Cardiac muscle cell (in vitro differentiated cells and primary cell): ENCODE measurements at places on chromosomes 16 and 17.
A peak's percentile ranks its signal among the peaks of the same experiment; 100 is the strongest.

GRCh38 chr17:37713624-37714023 lies 31.2 kb downstream of the HNF1B start:
- DNase-seq: no peak

GRCh38 chr17:29622337-29623282 lies at the start of gene CORO6:
Gene CORO6, minus strand, starts transcription at chr17:29622912. Its CDS starts 1,491 bp downstream, at chr17:29621421.
- peak; percentile 92 for DNase-seq

DNA sequence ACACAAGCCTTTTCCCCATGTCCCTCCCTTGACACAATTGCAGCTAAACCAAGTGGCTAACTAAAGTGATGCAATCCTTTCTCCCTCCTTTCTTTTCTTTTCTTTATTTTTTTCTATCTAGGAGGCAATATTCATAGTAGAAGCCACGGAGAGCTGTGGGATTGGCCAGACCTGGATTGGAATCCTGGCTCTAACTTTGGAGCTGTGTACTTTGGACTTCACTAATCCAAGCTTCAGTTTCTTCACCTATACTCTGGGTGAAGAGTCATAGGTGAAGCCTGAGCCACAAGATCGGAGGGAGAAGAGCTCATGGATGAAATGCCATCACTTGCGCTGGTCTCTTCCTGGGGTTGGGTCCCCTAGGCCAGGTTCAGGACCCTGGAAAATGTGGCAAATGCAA lies 177.2 kb downstream of the IRX5 start:
- no peak for DNase-seq

GRCh38 chr16:57472665-57473060 lies 10.2 kb downstream of the POLR2C start:
- peak; percentile 6 for DNase-seq

GRCh38 chr17:4507361-4508111 lies 8.9 kb downstream of the SPNS2 start:
- no peak for DNase-seq

GRCh38 chr17:58334661-58335060 lies 6.1 kb upstream of the TSPOAP1 start:
- no peak for DNase-seq

GRCh38 chr17:55312852-55313251 lies 48.1 kb downstream of the HLF start:
- no peak for DNase-seq

- DNase-seq: peak; percentile 80
These were observed 18.4 kb downstream of the CYB5D2 start for GRCh38 chr17:4161192-4161966.

- no peak for DNase-seq
These were observed 50.4 kb upstream of the HS3ST2 start for GRCh38 chr16:22763437-22764080.

DNA sequence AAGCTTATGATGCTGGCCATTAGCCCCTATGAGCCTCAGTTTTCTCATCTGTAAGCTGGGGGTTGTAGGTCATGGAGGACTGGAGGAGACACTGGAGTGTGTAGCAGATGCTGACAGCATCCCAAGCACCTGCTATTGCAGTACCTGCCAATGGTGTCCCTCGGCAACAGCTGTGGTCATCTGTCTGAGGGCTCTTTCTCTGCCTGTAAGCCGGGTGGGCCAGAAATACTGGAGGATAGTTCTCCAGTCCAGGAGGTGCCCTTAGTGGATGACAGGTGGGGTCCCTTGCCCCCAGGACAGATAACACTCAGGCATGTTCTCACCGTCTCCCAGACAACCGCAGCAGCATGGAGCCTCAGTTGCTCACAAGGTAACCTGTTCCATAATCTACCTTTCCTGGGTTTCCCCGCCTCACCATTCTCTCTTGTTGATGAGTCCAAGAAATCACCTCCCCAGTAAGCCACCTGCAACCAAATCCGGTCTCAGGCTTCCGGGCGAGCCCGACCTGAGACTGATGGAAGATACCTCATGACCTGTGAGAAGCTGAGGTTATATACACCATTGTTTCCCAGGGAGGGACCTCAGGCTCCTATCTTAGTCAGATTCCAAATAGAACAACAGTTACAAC lies 23.8 kb downstream of the NLRP1 start:
- DNase-seq: no peak

- no peak for DNase-seq
These were observed 1.6 kb downstream of the CA10 start for GRCh38 chr17:52156576-52157570.

- no peak for DNase-seq
These were observed 210.3 kb downstream of the NTN1 start for GRCh38 chr17:9231449-9232154.

- peak; percentile 63 for DNase-seq
These were observed 1.4 kb downstream of the SOX9 start for GRCh38 chr17:72122010-72122764.

GRCh38 chr17:70353408-70354092 lies 184.2 kb downstream of the KCNJ2 start:
- no peak for DNase-seq

GRCh38 chr17:80942423-80943345 lies 49.0 kb upstream of the CHMP6 start:
- DNase-seq: peak; percentile 94

DNA sequence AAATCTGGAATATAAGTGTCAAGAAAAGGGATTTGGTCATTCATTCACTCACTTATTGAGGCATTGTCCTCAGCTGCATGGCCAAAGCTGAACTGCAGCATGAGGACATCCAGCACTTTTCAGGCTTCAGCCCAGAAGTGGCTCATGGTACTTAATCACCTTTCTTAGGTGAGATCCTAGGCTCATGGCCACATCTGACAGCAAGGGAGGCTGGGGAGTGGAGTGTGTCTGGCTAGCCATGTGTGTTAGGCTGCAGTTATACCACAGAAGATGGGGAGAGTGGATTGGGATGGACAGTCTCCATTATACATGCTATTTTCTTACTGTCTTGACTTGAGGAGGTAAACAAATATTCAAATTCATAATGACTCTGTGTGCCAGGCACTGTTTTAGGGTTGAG lies 68.8 kb downstream of the SHISA6 start:
- no peak for DNase-seq

DNA sequence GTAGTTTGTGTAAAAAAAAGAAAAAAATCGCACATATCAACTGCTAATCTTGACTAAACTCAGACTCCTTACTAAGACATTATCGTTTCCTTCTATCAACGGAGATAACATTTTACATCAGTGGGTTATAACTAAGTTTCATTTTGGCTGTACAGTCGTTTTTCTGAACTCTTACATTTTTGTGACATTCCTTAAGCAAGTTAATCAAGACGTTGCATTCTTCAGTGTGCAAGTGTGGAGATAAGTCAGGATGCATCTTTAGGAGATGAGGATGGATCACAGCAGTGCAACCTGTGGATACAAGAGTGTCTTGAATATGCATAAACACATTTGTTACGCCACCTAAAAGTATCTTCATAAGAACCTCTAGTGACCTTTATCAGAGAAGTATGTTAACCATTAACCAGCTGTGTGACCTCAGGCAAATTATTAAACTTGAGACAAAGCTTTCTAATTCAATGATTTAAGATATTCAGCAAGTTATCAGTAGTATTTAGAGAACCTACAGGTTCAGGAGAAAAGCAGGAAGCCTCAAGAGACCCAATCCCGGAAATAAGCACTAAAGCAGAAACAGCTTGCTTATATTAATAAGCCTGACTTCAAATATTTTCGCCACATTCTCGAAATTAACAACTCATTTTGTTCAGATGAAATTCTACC lies 9.4 kb downstream of the CMC2 start:
- peak; percentile 45 for DNase-seq

DNA sequence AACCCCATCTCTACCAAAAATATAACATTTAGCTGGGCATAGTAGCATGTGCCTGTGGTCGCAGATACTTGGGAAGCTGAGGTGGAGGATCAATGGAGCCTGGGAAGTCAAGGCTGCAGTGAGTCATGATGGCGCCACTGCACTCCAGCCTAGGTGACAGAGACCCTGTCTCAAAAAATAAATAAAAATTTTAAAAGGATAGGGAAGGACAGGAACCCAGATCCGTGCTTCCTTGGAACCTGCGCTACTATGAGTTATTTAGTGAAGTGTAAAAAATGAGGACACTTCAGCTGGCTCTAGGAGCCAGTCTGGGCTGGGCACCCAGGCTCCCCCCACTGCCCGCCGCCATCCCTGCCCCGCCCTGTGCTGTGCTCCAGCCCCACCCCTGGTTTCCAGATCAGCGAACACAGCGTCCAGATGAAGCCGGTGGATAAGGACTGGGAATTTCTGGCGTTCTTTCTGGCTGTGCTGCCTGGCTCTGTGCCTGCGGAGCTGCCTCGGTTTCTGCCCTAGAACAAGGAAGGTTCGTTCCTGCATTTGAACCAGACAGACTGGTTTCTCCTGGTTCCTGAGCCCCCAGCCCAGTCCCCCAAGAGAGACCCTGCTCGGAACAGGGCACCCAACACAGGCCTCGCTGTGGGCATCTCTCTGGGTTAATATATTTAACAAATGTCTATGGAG lies 18.5 kb downstream of the PLLP start:
- DNase-seq: peak; percentile 64

DNA sequence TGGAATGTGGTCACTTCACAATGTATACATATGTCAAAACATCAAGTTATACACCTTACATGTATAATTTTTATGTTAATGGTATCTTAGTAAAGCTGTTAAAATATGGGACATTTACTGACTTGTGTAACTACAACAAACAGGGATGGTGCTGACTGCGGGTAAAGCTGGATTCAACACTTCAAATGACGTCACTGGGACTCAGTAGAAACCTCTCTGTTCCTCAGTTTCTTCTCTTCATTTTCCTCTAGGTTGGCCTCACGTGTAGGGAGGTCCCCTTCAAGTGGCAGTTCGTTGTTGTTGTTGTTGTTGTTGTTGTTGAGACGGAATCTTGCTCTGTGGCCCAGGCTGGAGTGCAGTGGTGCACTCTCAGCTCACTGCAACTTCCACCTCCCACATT lies 182.9 kb downstream of the RBFOX1 start:
- DNase-seq: no peak

DNA sequence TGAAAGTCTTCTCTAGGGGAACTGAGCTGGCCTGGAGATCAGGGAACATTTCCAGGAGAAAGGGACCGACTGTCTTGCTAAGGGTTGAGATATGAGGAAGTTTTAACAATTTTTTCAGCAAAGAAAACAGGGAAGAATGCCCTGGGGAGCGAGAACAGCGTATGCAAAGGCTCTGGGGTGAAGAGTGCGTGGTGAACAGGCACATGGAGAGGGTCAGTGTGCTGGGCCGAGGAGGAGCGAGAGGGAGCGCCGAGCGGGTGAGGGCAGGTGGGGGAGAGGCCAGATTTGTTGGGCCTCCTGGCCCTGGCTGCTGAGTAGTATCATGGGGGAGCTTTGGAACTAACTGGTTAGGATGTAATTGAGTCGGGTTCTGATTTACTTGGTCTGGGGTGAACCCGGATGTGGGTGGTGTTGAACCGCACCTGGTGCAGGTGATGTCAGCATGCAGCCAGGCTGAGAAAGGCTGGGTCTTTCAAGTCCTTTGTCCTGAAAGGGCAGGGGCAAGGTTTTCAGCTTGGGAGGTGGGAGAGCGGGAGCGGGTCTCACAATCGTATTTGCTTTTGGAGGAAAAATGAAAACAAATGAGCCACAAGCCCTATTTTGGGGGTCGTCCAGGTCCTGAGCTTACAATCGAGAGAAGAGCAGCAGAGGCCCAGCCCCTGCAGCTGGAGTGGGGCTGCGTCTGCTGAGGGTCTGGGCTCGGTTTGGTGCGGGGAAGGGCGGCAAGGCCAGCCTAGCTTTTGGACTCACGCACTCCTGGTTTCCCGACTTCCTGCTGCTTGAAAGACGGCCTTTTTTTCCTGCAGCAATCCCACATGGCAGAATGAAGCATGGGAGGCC lies 11.1 kb upstream of the WFDC1 start:
- no peak for DNase-seq

GRCh38 chr17:48148029-48148770 lies 40.6 kb downstream of the SNX11 start:
- no peak for DNase-seq

- no peak for DNase-seq
These were observed 22.6 kb downstream of the ADCY9 start for GRCh38 chr16:4093495-4094126.

GRCh38 chr16:56481468-56482122 lies 30.2 kb downstream of the OGFOD1 start:
- DNase-seq: no peak

- no peak for DNase-seq
These were observed 90.9 kb upstream of the CORO6 start for GRCh38 chr17:29713626-29714025.

- DNase-seq: no peak
These were observed 20.5 kb upstream of the TBX4 start for GRCh38 chr17:61431594-61432311.

DNA sequence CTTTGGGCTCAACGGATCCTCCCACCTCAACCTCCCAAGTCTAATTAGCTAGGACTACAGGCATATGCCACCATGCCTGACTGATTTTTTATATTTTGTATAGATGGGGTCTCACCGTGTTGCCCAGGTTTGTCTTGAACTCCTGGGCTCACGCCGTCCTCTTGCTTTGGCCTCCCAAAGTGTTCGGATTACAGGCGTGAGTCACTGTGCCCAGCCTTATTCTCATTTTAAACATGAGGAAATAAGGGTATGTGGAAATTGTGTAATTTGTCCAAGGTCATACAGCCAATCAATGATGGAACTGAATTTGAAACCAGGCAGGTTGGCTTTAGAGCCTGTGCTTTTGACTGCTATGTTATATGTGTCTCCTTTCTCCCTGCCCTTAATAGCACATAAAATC lies 27.4 kb upstream of the AQP8 start:
- DNase-seq: no peak

DNA sequence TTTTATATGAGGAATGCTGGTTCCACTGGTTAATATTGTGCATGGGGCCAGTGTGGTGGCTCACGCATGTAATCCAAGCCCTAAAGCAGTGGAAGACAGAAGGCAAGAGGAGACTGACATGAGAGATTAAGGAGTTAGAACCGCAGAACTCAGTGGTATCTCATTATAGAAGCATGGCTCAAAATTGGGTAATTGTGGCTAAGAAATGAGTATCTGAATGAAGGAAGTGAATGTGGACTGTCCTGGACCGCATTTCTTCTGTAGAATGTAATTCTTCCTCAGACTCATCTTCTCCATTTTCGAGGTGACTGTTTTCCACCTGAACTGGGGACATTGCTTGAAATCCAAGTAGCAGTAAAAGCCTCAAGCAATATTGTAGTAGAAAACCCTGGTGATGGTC lies 42.6 kb upstream of the CDR2 start:
- no peak for DNase-seq

DNA sequence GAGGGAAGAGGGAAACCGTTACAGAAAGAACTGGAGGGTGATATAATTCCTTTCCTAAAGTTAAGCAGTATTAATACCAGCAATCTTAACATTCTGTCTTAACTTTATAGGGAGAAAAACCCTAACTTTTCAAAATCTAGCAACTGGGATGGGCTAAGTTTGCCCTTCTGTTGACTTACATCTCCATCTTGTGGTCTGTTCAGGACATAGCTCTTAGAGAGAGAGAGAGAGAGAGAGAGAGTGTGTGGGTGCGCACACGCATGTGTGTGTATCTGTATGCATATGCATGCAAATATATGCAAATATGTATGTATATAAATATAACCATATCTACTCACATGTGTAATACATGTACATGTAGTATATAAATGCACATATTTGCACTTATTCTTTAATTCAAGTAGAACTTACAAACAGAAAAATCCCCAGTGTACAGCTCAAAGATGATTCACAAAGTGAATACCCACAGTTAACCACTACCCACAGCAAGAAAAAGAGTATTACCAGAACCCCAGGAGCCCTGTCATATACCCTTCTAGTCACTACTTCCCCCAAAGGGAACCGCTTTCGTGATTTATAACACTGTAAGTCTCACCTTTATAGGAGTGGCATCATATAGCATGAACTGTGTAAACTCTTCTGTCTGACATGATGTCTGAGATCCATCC lies 46.5 kb downstream of the STX8 start:
- DNase-seq: no peak

- DNase-seq: peak; percentile 22
These were observed at the start of gene KIF19 for GRCh38 chr17:74325743-74326379. Gene KIF19, plus strand, starts transcription at chr17:74326226. Its CDS starts 124 bp downstream, at chr17:74326350.
